ENCODE measurements at places on chromosomes 13 and 19. TPM values are rescaled to one million over a fixed set of nuclear protein-coding genes. Genes with fewer than 3 reads are reported as not detected.

HIPK4 gene
- 1.6 TPM for polyA plus RNA-seq

NDUFA7 gene
- polyA plus RNA-seq, result 33.7 TPM

RFPL4AL1 gene
- polyA plus RNA-seq, result not detected

DNA sequence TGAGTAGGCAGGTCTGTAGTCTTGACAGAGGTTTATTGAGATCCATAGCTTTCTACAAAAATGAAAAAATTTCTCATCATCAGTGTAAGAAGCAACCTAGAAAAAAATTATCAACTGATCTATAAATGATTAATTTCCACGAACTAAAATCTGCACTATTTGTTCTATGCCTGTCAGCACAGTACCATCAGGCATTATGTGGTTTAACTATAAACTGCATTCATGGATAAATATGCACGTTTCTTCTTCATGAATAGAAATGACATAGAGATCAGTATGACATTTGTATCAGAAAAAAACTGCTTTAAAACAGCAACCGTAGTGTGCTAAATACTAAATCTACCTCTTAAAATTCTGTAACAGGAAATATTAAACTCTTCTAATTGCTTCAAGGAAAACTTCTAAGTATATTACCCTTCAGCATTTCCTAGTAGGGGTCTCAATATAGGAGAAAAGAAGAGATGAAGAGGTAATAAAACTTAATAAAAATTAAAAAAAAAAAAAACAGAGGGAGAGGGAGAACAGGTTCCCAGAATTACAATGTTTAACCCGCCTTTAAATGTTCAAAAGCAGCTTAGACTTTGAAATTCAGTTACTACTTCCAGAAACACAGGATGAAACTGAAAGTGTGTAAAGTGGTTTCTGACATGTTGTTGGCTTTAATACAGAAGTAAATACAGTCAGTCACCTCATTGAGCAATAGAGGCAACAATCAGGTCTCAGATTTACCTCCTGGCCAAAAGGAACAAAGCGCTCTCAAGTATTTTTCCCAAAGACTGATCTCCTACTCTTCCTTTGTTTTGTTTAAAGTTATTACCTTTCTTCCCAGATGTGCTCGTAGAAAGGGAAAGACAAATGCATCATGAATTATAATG is 144.4 kb downstream of the DIAPH3 start:
- no peak for DNase-seq

TEKTIP1 gene
- 3.5 TPM for polyA plus RNA-seq

GRCh38 chr13:95656386-95657015 is 12.0 kb upstream of the DZIP1 start:
- no peak for DNase-seq

Measured in hindlimb muscle (tissue), 1 donor.